ENCODE measurements at places on chromosomes 13 and 19.

DNA sequence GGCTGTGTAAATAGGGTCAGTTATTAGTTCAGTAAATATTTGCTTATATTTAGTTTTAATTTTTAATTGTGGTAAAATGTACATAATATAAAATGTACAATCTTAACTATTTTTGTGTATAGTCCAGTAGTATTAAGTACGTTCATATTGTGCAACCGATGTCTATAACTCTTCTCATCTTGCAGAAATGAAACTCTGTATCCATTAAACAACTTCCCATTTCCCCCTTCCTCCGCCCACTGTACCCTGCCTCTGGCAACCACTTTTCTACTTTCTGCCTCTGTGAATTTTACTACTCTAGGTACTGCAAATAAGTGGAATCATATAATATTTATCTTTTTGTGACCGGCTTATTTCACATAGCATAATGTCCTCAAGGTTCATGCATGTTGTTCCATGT is 24.4 kb downstream of the UBAC2 start:
- DNase-seq: no peak

DNA sequence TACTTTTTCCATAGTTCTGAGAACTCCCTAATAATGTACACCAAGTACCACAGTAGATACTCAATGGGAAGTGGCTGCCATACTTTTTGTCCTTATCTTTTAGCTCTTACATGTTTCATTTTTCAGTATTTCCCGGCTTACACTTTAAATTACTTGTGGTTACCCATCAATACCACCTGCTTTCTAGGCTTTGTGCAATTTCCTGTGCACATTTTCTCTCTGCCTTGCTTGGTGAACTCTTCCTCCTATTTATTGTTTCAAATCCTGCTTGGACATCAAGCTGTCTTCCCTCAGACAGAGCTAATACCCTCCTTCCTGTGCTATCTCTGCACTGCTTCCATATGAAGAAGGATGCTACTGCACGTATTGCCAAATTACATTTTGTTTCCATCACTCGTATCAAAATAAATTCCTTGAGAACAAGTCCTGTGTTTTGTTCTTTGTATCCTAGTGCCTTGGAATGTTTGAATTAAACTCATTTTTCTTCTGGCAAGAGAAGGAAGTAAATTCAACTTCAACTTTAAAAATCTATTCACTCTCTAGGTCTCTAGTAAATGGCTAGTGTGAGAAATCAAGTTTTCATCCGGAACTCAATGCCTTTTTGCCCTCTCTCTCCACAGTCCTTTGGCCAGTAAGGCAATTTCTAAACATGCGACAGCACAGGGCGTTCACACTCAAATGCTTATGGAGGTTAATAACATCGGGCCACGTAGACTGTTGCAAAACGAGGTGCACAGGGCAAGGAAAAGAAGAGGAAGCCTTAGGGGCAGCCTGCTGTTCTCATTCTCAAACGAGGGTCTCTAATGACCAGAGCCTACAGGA is 5.6 kb downstream of the ZAR1L start:
- DNase-seq: no peak

- DNase-seq: no peak
These were observed 112.7 kb downstream of the OLFM4 start for GRCh38 chr13:53141336-53141735.

- no peak for DNase-seq
These were observed 1330.1 kb upstream of the SPRY2 start for GRCh38 chr13:81671064-81671463.

DNA sequence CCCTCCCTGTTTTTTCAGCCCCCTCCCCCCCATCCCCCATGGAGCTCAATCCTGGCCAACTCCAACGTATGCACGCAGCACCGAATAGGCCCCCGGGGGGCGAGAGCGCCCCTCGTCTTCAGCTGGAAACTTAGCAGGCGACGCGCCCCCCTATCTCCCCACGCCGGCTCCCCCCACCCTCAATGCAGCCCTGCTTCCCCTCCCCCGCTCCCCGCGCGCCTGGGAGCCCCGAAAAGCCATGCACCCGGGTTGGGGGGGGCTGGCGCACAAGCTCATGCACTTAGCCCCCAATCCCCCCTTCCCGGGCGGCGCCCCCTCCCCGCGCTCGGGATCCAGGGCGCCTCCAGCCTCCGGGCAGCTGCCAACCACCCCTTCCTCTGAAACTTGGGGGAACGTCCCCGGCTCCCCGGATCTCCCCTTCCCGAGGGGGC is 508 bp downstream of the ZBTB7A start:
- DNase-seq: no peak

DNA sequence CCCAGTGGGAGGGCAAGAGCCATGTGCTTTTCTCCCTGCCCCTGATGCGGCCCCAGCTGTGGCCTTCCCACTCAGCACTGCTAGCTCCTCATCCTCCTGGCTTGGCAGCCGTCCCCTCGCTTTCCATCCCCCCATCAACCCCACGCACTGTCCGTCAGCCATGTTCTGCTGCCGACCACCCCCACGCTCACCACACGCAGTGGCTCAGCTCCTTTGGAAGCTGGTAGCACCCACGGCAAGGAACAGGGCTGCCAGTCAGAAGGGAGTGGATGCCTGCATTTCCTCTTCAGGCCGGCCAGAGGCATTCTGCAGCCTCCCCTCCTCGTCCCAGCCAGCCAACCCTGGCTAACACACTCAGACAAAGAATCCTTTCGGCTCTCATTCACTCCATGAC is 6.3 kb downstream of the CALM3 start:
- no peak for DNase-seq

- DNase-seq: no peak
These were observed 19.9 kb downstream of the TINCR start for GRCh38 chr19:5547881-5548280.

- no peak for DNase-seq
These were observed 303.6 kb upstream of the ZNF507 start for GRCh38 chr19:32041681-32042292.

GRCh38 chr13:99386911-99387788 is 80.0 kb upstream of the GPR183 start:
- DNase-seq: peak; percentile 82

- DNase-seq: no peak
These were observed 3.2 kb downstream of the ZNF628 start for GRCh38 chr19:55479451-55480230.

DNA sequence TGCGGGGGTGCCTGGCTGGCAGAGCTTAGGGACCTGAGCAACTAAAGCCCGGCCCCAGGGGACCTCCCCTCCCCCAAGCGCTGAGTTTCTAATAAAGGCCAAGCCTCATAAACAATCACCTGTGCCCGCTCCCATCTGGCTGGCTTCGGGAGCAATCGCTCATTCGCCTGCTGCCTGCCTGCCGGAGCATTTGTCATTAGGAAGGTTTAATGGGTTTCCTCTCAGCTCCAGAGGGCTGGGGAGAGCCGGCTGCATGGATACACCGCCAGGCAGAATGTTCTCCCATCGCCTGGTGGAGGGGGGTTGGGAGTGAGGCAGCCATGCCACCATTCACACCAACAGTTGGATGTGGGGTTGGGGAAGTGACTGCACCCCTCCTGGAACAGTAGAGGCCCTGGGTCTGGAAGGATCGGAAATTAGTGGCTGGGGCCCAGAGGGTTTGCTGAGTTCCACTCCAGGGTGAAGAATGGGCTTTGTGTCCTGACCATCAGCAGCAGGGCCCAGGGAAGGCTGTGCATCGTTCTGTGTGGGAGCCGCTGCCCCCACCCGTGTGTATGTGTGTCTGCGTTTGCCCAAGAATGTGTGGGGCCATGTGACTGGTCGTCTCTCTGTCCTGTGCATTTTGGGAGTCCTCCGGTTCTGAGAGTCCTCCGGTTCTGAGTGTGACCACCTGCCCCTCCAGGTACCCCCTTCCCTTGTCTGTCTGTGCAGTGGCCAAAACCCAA is 15.3 kb downstream of the PIN1 start:
- no peak for DNase-seq

- DNase-seq: no peak
These were observed 49.9 kb downstream of the TBC1D4 start for GRCh38 chr13:75432045-75432444.

DNA sequence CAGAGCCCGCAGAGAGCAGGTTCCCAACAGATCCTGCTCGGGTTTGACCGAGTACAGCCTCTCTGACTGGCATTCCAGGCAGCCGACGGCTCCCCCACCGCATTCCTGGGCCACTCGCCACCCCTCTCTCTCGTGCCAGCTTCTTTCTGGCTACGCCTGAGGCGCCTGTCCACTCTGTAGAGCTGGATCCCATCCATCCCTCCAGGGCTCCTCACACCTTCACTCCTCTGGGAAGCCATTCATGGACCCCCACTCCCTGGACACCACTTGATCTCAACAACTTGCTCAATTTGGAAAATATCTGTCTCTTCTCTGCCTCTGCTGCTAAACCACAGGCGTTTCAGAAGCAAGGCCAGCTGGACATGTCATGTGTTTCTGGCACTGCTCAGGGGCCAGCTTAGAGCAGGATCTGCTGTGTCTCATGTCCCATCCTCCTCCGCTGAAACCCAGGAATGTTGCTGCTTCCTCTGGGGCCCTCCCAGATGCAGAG is 30.6 kb upstream of the ATP1A3 start:
- DNase-seq: no peak
